ENCODE measurements at places on chromosomes 16 and 17. TPM values are rescaled to one million over a fixed set of nuclear protein-coding genes. Genes with fewer than 3 reads are reported as not detected.
A peak's percentile ranks its signal among the peaks of the same experiment; 100 is the strongest.

- no peaks in the 10 kb centered on the region for H3K27me3 ChIP-seq
- peaks cover 52% of the 10 kb centered on the region for H3K4me1 ChIP-seq
- no peak for DNase-seq
- peak overlapping the region; percentile 85 for H3K27ac ChIP-seq
- peaks cover 9% of the 10 kb centered on the region for H3K36me3 ChIP-seq
These were observed 6.3 kb downstream of the BANP start for GRCh38 chr16:87957296-87958094.

The GLOD4 gene
- total RNA-seq = 62.5 TPM

- H3K27ac ChIP-seq = no peak overlapping the region
- H3K27me3 ChIP-seq = no peaks in the 10 kb centered on the region
- no peak overlapping the region for H3K4me3 ChIP-seq
- H3K36me3 ChIP-seq = no peaks in the 10 kb centered on the region
These were observed 168.9 kb downstream of the COPRS start for GRCh38 chr17:31690151-31690551.

The C1QTNF8 gene
- not detected for total RNA-seq

- H3K27me3 ChIP-seq = no peaks in the 10 kb centered on the region
- peak overlapping the region; percentile 76 for H3K27ac ChIP-seq
- H3K4me1 ChIP-seq = peaks cover 49% of the 10 kb centered on the region
These were observed 1.8 kb downstream of the ATP2A3 start for GRCh38 chr17:3962217-3962964.

- no peak overlapping the region for H3K4me3 ChIP-seq
- no peak for DNase-seq
- peaks cover 54% of the 10 kb centered on the region for H3K4me1 ChIP-seq
- H3K27me3 ChIP-seq = no peaks in the 10 kb centered on the region
- H3K36me3 ChIP-seq = peaks cover 4% of the 10 kb centered on the region
These were observed 19.5 kb downstream of the SEC14L1 start for GRCh38 chr17:77160091-77160874.

DNA sequence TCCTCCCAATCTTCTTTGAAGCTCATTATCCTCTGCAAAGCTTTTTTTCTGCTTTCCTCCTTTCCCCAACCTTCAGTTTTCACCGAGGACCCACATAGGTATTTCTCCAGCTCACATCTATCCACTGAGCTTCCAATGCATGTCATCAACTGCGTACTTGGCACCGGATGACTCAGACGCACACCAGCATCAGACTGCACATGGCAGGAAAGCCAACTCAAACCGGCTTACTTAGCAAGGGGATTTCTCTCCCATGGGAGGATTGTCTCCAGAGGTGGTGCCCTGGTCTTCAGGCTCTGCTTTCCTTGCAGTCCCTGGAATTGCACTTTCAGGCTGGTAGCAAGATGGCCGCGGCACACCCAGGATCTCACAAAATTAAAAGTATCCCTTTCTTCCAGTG, 1.7 kb upstream of the AKTIP start:
- peak overlapping the region; percentile 92 for H3K27ac ChIP-seq
- no peaks in the 10 kb centered on the region for H3K36me3 ChIP-seq
- DNase-seq = no peak
- H3K4me3 ChIP-seq = peak overlapping the region; percentile 95
- no peaks in the 10 kb centered on the region for H3K27me3 ChIP-seq
- H3K4me1 ChIP-seq = peaks cover 31% of the 10 kb centered on the region

DNA sequence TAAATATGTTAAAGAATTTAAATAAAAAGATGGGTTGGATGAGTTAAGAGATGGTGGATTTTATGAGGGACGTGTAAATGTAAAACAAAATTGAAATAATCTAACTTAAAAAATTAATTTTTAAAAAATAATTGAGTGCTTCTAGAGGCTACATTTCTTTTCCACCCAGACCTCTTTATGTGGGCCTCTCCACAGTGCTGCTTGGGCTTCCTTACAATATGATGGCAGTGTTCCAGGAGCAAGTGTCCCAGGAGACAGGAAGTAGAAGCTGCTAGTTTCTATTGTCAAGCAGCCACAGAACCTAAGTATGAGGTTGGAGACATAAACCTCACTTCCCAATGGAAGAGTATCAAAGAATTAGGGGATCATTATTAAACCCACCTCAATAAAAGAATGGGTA, 205.7 kb upstream of the CPHXL start:
- no peak overlapping the region for H3K27ac ChIP-seq
- no peaks in the 10 kb centered on the region for H3K27me3 ChIP-seq
- H3K4me1 ChIP-seq = no peaks in the 10 kb centered on the region
- DNase-seq = no peak

The NAE1 gene
- 69.4 TPM for total RNA-seq

The SKAP1 gene
- 40.9 TPM for total RNA-seq

GRCh38 chr16:81907681-81908080, 103.6 kb downstream of the SDR42E1 start:
- no peak overlapping the region for H3K27ac ChIP-seq
- H3K4me3 ChIP-seq = no peak overlapping the region
- no peaks in the 10 kb centered on the region for H3K27me3 ChIP-seq
- H3K4me1 ChIP-seq = peaks cover 11% of the 10 kb centered on the region

The NOL3 gene
- total RNA-seq = 20.1 TPM

DNA sequence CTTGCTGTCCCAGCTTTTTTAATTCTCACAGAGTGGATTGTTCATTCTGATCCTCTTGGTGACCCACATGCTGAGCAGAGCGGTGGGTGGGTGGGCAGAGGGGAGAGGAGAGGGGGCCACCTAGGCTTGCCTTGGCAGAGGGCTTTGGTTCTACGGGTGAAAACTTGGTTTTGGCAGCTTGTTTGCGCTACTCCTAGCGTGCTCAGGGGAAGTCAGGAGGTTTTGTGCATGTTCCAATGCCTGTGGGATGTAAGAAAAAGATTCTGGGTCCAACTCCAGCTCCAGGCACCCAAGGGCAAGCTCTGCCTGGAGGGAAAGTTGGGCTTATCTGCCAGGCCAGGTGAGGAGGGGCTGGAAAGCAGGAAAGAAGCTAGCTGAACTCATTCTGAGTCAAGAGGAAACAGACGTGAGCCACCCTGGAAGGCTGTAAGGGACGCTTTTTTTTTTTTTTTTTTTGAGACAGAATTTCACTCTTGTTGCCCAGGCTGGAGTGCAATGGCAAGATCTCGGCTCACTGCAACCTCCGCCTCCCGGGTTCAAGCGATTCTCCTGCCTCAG, 169.1 kb downstream of the WSCD1 start:
- no peaks in the 10 kb centered on the region for H3K4me1 ChIP-seq
- H3K36me3 ChIP-seq = no peaks in the 10 kb centered on the region
- peaks cover 20% of the 10 kb centered on the region for H3K27me3 ChIP-seq
- no peak overlapping the region for H3K4me3 ChIP-seq
- no peak for DNase-seq

The QRICH2 gene
- total RNA-seq = 4.1 TPM

The KRT33B gene
- total RNA-seq = not detected

DNA sequence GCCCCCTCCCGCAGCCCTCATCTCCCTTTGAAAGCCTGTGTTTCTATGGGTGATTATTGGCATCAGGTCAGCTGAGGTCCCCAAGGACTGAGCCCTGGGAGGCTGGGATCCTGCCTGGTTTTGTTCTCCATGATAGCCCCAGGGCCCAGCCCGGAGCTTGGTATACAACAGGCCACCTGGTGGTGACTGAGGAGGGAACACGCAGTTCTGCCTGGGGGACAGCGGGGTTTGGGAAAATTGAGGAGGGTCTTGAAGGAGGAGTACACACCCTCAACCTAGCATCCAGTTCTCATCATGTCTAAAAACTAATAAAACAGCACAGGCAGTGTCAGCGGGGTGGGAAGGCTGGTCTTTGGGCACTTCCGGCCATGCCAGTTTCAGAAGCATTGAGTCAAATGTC, 335.1 kb downstream of the CPPED1 start:
- H3K4me3 ChIP-seq = no peak overlapping the region
- H3K36me3 ChIP-seq = no peaks in the 10 kb centered on the region
- no peak for DNase-seq
- H3K4me1 ChIP-seq = peaks cover 5% of the 10 kb centered on the region
- H3K27ac ChIP-seq = no peak overlapping the region
- H3K27me3 ChIP-seq = no peaks in the 10 kb centered on the region

DNA sequence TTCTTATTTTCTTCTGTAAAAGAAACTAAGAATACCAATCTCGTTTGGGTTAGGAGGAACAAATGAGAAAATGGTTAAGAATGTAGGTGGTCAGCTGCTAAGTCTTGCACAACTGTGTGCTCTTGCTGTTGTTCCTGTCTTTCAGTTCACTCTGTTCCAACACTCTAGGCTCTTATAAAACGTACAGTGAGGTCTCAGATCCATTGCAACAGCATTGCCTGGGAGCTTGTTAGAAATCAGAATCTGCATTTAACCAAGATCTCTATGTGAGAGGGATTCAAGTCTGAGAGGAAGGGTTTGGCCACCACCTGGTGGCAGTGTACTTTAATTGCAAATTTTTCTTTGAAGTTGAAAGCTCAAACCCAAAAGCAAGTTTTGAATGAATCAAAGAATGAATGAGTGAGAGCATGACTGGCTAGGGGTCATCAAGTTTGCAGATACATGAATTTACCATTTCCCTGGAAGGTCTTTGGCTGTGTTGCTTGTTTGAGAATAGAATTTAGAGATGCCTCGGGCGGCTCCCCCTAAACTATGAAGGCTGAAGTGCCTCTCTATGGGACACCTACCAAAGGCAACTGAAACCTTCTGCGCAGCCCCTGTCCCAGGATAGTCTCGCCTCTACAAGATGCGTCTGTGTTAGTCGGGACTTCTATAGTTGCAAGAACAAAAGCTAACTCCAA, 2.5 kb downstream of the ALOX15B start:
- peaks cover 19% of the 10 kb centered on the region for H3K27me3 ChIP-seq
- H3K4me3 ChIP-seq = no peak overlapping the region
- H3K36me3 ChIP-seq = no peaks in the 10 kb centered on the region
- H3K4me1 ChIP-seq = no peaks in the 10 kb centered on the region

The TNFRSF17 gene
- not detected for total RNA-seq

- H3K27ac ChIP-seq = peak overlapping the region; percentile 82
- H3K36me3 ChIP-seq = peaks cover 17% of the 10 kb centered on the region
- peaks cover 40% of the 10 kb centered on the region for H3K4me1 ChIP-seq
- DNase-seq = no peak
- no peaks in the 10 kb centered on the region for H3K27me3 ChIP-seq
- H3K4me3 ChIP-seq = no peak overlapping the region
These were observed 20.4 kb upstream of the CPNE2 start for GRCh38 chr16:57071831-57072582.

- no peaks in the 10 kb centered on the region for H3K27me3 ChIP-seq
- no peaks in the 10 kb centered on the region for H3K36me3 ChIP-seq
- peaks cover 49% of the 10 kb centered on the region for H3K4me1 ChIP-seq
These were observed 116.1 kb downstream of the METRNL start for GRCh38 chr17:83195330-83196023.

DNA sequence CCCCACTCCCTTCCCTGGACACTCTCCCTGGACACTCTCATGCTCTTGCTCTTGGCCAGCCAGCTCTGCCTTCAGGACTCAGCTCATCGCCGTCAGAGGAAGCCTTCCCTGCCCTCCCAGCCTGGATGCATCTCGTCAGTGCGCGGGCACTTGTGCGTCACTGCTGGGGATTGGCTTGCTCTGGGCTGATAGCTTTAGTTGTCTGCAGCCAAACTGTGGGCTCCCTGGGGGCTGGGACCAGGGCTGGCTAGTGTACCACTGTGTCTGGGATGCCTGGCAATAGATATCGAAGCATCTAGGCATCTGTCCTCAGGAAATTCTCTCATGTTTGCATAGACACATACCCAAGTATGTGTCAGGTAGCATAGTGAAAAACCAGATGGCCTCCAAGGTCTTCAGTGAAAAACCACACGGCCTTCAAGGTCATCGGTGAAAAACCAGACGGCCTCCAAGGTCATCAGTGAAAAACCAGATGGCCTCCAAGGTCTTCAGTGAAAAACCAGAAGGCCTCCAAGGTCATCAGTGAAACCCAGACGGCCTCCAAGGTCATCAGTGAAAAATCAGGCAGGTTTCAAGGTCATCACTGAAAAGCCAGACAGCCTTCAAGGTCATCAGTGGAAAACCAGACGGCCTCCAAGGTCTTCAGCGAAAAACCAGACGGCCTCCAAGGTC, 72.0 kb downstream of the CMIP start:
- peak overlapping the region; percentile 65 for H3K27ac ChIP-seq
- H3K27me3 ChIP-seq = no peaks in the 10 kb centered on the region
- H3K36me3 ChIP-seq = no peaks in the 10 kb centered on the region
- H3K4me1 ChIP-seq = peaks cover 50% of the 10 kb centered on the region
- H3K4me3 ChIP-seq = no peak overlapping the region

The PIGS gene
- total RNA-seq = 74.9 TPM

- no peak overlapping the region for H3K4me3 ChIP-seq
- H3K36me3 ChIP-seq = no peaks in the 10 kb centered on the region
- H3K27me3 ChIP-seq = peaks cover 5% of the 10 kb centered on the region
- DNase-seq = no peak
These were observed 9.1 kb downstream of the TIMP2 start for GRCh38 chr17:78915872-78916632.

DNA sequence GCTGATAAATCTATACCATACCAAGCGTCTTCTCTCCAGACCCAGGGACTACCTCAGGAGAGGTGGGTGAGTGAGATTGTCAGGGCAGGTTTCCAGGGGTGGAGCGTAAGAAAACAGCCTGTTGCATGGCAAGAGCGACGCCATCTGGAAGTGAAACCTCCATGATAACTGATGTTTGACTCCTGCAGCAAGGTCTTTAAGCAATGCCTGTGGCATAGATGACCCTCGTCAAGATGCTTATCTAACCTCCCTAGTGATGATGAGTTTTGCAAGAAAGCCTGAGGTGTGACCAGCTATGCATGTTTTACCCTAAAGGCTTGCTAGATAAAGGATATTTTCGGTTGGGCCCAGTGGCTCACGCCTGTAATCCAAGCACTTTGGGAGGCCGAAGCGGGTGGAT, 71.6 kb downstream of the GSG1L start:
- H3K4me1 ChIP-seq = peaks cover 12% of the 10 kb centered on the region
- H3K4me3 ChIP-seq = no peak overlapping the region
- no peak for DNase-seq
- no peak overlapping the region for H3K27ac ChIP-seq

The LCAT gene
- 44.7 TPM for total RNA-seq

DNA sequence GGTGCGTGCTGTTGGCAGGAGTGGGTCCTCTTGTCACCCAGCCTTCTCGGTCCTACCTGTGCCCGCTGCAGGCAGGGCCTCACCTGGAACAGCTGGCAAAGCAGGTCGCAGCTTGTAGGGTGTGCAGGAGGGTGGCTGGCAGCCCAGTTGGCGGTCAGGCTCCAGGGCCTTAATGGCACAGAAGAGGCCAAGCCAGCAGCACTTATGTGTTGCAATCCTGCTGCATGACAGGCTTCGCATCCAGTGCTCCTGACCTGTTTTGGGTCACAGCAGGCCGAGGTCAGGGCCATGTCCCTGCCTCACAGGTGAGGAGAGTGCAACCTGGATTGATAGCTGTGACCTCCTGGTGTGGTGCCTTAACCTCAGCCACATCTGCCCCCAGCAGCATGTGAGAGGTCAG, 31.9 kb downstream of the ZC3H18 start:
- no peaks in the 10 kb centered on the region for H3K27me3 ChIP-seq
- DNase-seq = no peak
- no peak overlapping the region for H3K27ac ChIP-seq
- H3K4me1 ChIP-seq = no peaks in the 10 kb centered on the region
- H3K4me3 ChIP-seq = no peak overlapping the region

The FAM20A gene
- not detected for total RNA-seq

All from natural killer cell treated with Interleukin-12 subunit alpha and Interleukin-12 subunit beta and Interleukin-15 and Interleukin-18, amount 100 ng/mL, for 72 hours (primary cell).